HL-60 (cell line): ENCODE measurements at places on chromosomes 5 and 9.

DNA sequence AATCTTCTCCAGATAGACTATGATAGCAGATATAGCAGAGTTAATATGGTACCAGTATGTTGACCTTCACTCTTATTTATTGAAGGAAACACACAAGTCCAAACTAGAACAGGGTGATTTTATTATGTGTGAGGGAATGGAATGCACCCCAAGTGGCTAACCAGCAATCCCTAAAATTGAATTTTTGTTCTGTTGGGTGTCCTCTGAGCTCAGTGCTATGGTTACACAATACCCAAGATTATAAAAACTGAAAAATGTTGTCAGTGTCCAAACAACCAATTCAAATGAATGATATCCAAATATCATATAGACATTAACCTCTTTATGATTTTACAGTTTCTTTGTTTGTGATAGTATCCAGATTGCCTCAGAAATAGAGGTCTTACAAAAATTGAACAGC, 60.9 kb downstream of the NNT start:
- no peak for DNase-seq

GRCh38 chr9:10785255-10785654, 172.5 kb upstream of the PTPRD start:
- no peak for DNase-seq

- no peak for DNase-seq
These were observed 4.6 kb upstream of the RNU6ATAC start for GRCh38 chr9:134168757-134169550.

DNA sequence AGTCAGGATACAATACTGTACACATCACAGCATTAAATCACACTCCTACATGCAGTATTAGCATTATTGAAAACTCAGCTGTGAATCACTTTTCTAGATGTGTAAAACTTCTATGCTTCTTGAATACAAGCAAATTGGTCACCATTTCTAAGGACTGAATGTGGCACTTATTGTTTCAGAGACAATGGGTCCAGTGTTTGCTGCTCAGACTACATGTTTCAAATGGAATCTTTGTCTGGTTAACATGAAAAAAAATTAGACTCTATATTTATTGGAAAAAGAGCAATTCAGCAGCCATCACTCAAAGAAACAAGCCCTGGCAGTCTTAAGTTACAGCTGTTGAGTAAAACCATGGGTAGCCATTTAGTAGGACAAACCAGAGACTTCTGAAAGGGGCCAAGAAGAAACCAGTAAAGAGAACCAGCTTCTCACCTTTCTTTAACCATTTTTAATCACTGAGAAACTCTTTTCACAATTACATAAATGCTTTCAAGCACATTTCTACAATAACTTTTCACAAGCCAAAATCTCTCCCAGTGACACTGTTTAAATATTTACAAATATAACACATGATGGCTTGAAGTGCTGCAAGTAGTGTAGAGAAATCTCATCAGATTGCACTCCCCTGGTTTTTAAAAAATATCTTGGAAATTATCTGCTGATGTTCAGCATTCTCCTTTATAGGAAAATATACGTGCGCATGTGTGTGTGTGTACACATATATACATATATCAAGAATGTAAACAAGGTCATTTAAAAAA, 35.2 kb downstream of the OR2K2 start:
- DNase-seq, result no peak

DNA sequence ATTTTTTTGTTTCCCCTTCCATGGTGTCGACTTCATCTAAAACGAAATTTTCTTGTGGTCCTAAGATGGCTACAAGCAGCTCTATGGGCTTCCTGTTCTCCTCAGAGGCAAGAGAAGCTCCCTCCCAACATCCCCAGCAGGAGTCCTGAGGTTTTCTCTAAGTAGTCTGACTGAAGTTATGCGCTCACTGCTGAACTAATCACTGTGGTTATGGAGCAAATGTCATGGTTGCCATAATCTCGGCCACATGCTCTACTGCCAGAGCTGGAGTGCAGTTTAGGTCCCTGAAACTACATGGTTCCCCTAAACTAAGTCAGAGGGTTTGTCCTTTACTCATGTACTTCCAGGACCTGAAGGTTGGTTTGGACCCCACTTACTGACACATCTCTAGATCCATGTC, 68.0 kb upstream of the MAMDC2 start:
- no peak for DNase-seq

DNA sequence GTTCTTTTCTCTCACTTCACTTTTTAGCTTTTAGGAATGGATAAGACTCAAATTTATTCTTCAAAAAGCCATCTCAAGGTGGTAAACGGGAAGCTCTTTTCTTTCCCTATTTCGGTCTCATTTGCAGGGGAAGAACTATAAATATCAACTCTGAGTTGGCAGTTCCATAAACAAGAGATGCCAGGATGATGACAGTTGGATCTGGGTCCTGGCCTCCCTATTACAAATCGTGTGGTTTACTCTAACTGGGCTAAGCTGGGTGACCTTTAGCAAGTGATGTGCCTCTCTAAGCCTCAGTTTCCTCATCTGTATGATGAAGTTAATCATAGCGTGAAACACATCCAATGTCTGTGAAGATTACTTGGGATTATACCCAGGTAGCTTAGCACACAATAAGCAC, 44.2 kb downstream of the TLE4 start:
- DNase-seq, result no peak
